Breast epithelium (tissue), 4 donors: ENCODE measurements at places on chromosomes 5 and 9. TPM values are rescaled to one million over a fixed set of nuclear protein-coding genes. Genes with fewer than 3 reads are reported as not detected.

DNA sequence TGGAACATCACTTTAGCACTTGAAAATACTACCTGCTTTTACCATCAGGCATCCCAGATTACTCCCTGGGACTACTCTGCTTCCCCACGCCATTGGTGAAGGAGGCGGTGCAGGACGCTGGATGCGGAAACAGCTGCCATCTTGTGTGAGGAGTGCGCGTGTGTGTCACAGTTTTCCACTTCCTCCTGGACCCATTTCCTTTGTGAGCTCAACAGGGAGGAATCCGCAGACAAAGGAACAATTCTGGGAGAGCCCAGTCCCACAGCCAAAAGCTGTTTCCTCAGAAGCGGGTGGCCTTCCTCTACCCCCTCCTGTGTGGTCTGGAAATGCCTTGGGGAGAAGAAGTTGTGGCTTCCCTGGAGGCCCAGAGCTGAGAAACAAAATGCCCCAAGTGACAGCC is 16.8 kb downstream of the AFAP1L1 start:
- DNase-seq = no peak

- no peak for DNase-seq
Observed at GRCh38 chr9:86979657-86980056, 32.4 kb upstream of the GAS1 start.

DNA sequence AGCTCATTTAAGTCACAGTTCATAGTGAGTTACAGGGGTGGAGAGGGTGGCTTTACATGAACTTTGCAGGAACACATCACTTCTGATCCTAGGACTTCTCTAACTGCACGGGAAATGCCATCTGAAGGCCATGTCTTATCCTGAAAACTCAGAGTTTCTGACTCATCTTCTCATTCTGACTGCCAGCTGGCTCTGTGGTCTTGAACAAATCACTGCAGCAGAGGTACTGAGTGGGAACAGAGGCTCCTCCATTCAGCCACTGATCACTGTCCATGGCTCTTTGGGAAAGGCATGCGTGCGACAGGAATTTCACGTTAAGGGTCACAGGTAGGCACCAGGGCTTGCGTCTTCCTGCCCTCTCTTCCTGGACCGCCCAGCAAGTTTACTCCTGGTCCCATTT is 114.6 kb upstream of the LRRTM2 start:
- no peak for DNase-seq

DNA sequence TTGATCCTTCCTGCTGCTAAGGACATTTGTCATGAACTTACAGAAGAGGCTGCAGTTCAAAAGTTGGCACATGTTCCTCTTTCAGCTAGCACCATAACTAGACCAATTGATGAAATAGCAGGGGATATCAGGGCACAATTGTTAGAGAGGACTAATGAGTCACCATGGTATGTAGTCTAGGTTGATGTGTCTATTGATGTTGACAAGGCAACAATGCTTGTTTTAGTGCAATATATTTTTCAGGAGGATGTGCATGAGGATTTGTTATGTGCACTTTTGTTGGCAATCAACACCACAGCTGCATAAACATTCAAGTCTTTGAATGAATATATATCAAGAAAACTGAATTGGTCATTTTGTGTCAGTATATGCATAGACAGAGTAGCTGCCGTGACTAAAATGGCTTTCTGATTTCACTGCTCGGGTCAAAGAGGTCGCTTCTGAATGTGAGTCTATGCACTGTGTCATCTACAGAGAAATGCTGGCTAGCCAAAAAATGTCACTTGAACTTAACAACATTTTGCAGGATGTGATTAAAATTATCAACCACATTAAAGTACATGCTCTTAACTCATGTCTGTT is 68.0 kb downstream of the FGF10 start:
- DNase-seq = no peak

GRCh38 chr5:172581315-172581714 is 59.7 kb upstream of the NEURL1B start:
- no peak for DNase-seq

RNF180 gene
- total RNA-seq = 14.4 TPM

GCNT4 gene
- 2.3 TPM for total RNA-seq

GRCh38 chr5:160287378-160288051 is 24.8 kb downstream of the CCNJL start:
- DNase-seq = peak; percentile 51

SECISBP2 gene
- 84.7 TPM for total RNA-seq

DNA sequence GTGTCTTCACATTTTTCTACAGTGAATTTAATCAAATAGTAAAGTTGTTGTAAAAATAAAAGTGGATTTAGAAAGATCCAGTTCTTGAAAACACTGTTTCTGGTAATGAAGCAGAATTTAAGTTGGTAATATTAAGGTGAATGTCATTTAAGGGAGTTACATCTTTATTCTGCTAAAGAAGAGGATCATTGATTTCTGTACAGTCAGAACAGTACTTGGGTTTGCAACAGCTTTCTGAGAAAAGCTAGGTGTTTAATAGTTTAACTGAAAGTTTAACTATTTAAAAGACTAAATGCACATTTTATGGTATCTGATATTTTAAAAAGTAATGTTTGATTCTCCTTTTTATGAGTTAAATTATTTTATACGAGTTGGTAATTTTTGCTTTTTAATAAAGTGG is 60.4 kb downstream of the MTAP start:
- DNase-seq = no peak

DNA sequence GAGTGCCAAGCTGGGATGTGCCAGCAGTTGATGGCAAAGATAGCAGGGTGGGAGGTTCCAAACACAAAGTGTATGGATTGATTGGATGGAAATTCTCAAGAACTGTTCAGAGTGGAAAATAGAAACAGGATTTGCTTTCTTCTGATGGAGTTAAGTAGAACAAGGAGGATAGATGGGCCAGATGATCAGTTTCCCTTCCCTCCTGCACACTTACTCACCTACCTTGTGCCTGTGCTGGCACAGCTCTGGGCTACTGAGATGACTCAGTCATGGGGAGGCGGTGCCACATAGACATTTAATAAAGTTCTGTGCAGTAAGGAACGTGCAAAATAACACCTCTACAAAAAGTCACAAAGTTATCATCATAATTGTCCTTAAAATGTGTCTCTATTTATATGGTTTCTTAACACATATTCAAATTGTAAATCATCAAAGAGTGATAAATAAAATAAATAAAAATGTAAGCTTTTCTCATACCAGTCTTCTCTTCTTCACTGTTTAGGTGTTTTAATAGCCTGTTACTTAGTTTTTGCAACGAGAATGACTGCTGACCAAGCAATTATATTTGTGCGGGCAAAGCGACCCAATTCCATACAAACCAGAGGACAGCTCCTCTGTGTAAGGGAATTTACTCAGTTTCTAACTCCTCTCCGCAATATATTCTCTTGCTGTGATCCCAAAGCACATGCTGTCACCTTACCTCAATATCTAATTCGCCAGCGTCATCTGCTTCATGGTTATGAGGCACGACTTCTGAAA is 12.7 kb downstream of the PTPDC1 start:
- no peak for DNase-seq

- DNase-seq = peak; percentile 69
Observed at GRCh38 chr9:35689542-35690293, at the start of gene TPM2. TSS of gene TPM2 (minus strand) at chr9:35689925. CDS start at chr9:35689817, 108 bp downstream.
